ENCODE measurements at places on chromosomes 12 and 14.

DNA sequence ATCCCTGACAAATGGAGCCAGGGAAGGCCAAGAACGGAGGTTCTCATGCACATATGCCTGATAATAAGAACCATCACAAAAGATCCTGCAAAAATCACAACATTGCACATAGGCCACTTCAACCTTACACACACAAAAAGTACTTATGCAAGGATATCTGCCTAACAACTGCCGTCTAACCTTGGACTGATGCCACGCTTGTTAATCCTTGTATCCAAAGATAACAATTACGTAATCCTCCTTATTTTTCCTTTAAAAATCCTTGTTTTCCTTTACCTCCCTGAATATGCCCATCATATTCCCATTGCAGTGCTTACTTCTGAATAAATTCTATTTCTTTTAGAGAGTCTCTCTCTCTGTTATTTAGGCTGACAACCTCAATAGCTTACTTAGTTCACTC, 59.5 kb downstream of the TMEM116 start:
- H3K27ac ChIP-seq, result no peak overlapping the region
- DNase-seq, result no peak
- H3K36me3 ChIP-seq, result 0 out of 2 replicates have a peak, but pooled peaks cover 2% of the 10 kb centered on the region
- no peak overlapping the region for H3K4me3 ChIP-seq
- peaks cover 8% of the 10 kb centered on the region for H3K4me1 ChIP-seq

DNA sequence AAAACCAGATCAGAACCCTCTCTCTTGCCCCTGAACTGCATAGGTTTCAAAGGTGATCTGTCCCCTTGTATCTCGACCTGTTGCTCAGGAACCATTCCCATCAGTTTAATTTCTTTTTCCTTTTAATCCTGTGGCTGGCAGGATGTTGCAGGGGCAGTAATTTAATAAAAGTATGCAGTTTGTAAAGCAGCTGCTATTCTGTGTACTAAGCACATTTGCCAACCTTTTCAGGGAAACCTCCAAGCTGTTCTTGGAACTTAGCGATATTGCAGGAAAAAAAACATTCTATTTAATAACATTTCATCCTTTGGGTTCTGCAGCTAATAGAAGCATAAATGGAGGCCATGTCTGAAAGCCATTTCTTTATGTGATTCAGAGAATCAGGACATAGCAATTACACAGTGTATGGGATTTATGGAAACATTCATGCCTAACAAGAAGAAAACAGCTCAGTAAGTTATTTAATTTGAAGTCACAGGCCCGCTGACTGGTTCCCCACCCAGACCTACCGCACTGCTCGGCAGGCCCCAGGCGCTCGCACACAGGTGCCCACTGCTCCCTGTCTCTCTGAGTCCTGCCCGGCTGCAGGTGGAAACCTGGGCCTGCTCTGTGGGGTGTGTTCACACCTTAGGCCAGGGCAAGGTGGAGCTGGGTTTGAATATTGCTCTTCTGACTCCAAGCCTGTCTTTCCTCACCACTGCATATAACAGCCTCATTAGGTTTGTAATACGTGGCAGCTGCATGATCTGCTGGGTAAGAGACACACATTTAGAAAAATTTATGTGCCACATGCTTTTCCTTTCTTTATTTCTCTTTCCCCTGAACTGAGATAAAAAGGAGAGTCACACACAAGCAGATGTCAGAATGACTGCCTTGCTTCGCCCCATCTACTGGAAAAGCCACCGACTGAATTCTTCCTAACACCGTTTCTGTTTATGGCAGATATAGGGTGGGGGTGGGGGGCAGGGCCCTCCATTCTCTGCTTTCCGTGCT, 119.7 kb downstream of the SLC25A47 start:
- H3K27me3 ChIP-seq, result no peaks in the 10 kb centered on the region
- peak overlapping the region; percentile 71 for H3K27ac ChIP-seq
- no peak overlapping the region for H3K4me3 ChIP-seq
- DNase-seq, result peak; percentile 61

GRCh38 chr12:2490831-2491230, 303.9 kb upstream of the FKBP4 start:
- no peak for DNase-seq
- no peak overlapping the region for H3K4me3 ChIP-seq
- no peaks in the 10 kb centered on the region for H3K4me1 ChIP-seq
- no peak overlapping the region for H3K27ac ChIP-seq
- peaks cover 24% of the 10 kb centered on the region for H3K27me3 ChIP-seq

DNA sequence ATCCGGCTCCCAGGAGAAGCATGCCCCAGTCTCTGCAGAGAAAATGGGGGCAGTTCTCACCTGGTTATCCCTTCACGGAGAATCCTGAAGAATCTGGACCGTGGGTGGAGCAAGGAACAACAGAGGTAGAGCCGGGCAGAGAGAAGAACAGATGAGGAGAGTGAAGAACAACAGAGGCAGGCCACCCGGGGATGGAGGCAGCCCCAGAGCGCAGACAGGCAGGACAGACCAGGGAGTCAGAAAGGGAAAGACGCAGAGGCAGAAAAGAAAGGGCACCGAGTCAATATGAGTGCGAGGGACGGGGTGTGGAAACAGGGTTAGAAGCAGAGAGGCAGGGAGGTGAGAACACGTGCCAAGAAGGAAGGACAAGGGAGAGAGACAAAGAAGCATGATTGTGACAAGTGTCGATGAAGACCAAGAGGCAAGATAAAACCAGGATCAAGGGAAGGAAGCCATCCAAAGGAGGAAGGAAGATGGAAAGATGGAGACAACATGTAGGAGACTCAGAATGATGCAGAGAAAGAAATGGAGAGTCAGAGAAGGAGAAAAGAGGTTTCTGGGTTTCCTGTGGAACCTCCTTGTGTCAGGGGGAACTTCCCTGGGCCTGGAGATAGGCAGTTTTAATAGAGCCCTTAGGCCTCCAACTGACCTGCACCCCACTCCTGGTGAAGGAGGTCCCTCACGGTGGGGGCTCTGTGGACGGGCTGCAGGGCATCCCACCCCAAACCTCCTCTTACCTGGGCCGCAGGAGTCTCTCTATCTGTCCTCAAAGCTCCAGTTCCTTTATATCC, at the start of gene MYH6:
TSS of gene MYH6 (minus strand) at position 758 of the 791 bp plus-strand sequence. CDS start 1,050 bp downstream, outside the sequence.
- no peak within 1 kb of the TSS for H3K4me3 ChIP-seq
- H3K4me1 ChIP-seq, result no peaks in the 10 kb centered on the region
- no peak within 1 kb of the TSS for H3K27ac ChIP-seq
- no peaks in the 10 kb centered on the region for H3K36me3 ChIP-seq
- peaks cover 33% of the 10 kb centered on the region for H3K27me3 ChIP-seq
- no peak for DNase-seq

- H3K4me3 ChIP-seq, result no peak overlapping the region
- no peak overlapping the region for H3K27ac ChIP-seq
- no peaks in the 10 kb centered on the region for H3K36me3 ChIP-seq
- H3K27me3 ChIP-seq, result no peaks in the 10 kb centered on the region
- DNase-seq, result no peak
- no peaks in the 10 kb centered on the region for H3K4me1 ChIP-seq
Observed at GRCh38 chr12:1881936-1882335, 36.5 kb downstream of the CACNA2D4 start.

GRCh38 chr12:55698241-55698955, 9.3 kb downstream of the ITGA7 start:
- no peak overlapping the region for H3K4me3 ChIP-seq
- H3K27me3 ChIP-seq, result peaks cover 3% of the 10 kb centered on the region
- DNase-seq, result no peak
- H3K27ac ChIP-seq, result no peak overlapping the region
- no peaks in the 10 kb centered on the region for H3K4me1 ChIP-seq

DNA sequence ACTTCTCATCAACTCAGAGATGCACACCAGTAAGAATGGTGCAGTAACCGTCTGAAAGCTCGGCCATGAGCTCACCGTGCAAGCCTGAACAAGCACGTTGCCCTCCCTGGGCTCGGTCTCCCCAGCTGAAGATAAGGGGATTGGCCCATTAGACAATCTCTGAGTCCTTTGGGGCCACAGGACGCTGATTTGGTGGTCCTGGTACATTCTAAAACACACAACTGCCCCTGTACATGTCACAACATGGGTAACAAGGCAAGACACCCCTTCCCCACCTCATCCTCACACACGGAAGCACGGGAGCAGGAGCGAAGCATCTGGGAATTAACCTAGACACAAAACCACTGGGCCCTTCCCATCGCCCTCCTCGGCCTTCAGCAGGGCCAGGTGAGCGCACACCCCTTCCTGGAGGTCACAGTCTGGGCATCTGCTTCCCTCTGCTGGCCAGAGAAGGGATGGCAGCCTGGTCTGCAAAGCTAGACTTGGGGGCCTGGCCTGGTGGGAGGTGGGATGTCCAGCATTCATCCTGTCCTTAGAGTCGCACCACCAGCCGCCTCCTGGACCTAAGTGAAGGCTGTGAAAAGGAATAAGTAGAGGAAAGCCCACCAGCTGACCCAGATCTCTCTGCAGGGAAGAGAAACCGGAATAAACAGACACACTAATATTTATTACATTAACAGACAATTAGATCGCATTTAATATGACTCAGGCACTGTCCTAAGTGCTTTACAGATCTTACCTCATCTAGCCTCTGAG, 18.9 kb upstream of the SMUG1 start:
- H3K4me3 ChIP-seq, result no peak overlapping the region
- peak; percentile 78 for DNase-seq
- peaks cover 17% of the 10 kb centered on the region for H3K27me3 ChIP-seq
- H3K36me3 ChIP-seq, result no peaks in the 10 kb centered on the region

DNA sequence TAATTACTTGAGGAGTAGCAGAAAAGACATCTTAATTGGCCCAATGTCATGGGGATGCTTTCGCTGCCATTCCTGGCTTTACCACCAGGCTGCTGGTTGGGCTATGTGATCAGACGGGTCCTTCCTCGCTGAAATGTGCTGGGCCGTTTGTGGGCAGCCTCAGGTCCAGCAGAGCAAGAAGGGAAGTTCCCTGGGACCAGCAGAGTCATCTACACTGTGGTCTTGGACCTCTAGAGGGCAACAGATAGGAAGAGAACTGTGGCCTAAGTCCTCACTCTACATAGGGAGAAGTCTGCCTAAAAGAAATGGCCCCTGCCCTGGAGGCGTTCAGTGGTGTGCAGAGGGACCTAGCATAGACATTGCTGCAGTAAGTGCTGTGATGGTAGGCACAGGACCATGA, 10.9 kb downstream of the EVL start:
- no peaks in the 10 kb centered on the region for H3K27me3 ChIP-seq
- DNase-seq, result peak; percentile 56
- H3K4me1 ChIP-seq, result peaks cover 99% of the 10 kb centered on the region
- H3K4me3 ChIP-seq, result peak overlapping the region; percentile 26
- peaks cover 68% of the 10 kb centered on the region for H3K36me3 ChIP-seq

- H3K27ac ChIP-seq, result peak overlapping the region; percentile 44
- no peaks in the 10 kb centered on the region for H3K27me3 ChIP-seq
- no peak for DNase-seq
Observed at GRCh38 chr12:98149691-98150210, 365.6 kb upstream of the TMPO start.

DNA sequence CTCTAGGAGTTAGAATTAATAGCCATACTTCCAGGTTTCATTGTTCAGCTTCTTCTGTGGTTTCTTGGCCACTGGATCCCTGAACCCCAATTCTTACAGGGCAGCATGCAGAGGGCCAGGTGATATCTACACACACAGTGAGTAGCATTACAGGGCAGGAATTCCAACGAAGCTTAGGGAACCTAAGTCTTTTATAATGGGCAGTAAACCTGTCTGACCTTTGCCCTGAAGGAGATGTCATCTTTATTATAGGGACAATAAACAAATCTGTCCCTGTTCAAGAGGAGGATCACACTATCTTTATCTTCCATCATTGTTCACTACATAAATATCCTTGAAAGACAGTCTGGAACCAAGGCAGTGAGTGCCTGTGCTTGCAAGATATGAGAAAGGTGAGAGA, 11.7 kb upstream of the EML5 start:
- H3K27ac ChIP-seq, result no peak overlapping the region
- no peaks in the 10 kb centered on the region for H3K27me3 ChIP-seq
- H3K4me1 ChIP-seq, result no peaks in the 10 kb centered on the region
- DNase-seq, result no peak
- no peaks in the 10 kb centered on the region for H3K36me3 ChIP-seq
- H3K4me3 ChIP-seq, result no peak overlapping the region

DNA sequence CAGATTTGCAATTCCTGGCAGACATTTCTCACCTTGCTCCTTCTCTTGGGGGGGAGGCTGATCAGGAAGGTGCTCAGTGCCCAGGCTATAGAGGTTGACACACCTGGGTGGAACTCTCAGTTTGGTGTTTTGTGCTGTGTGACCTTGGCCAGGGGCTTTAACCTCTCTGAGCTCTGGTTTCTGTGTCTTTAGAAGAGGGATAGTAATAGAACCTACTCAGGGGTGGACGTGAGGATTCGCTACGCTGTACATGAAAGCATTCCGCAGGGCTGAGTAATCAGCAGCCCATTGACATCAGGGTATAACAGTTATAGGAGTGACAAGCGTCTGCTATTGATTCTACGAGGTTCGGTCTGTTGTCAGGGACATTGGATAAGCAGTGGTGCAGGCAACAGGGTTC, 98.1 kb downstream of the PHETA1 start:
- DNase-seq, result no peak
- H3K27me3 ChIP-seq, result no peaks in the 10 kb centered on the region
- H3K36me3 ChIP-seq, result no peaks in the 10 kb centered on the region
- H3K4me1 ChIP-seq, result no peaks in the 10 kb centered on the region
- no peak overlapping the region for H3K27ac ChIP-seq

GRCh38 chr14:88553886-88554456, 836 bp downstream of the PTPN21 start:
- H3K4me3 ChIP-seq, result no peak overlapping the region
- H3K36me3 ChIP-seq, result no peaks in the 10 kb centered on the region
- H3K27me3 ChIP-seq, result no peaks in the 10 kb centered on the region

DNA sequence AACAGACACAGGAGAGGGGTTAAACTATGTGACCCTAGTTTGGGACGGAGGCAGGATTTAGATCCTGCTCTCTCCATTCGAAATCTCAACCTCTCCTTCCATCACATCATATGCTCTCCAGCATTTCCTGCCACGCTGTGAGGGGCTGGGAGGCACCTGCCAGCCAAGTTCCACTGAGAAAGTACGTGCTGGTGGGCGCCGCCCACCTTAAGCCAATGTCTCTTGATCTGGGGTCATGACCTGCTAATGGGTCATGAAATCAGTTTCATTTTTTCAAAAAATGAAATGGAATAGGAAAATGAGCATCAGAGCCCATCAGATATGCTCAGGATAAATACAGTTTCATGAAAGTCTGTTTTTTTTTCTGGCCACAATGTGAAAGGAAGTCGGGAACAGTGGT, 7.2 kb downstream of the MCRS1 start:
- DNase-seq, result no peak
- no peak overlapping the region for H3K27ac ChIP-seq
- no peak overlapping the region for H3K4me3 ChIP-seq
- H3K27me3 ChIP-seq, result no peaks in the 10 kb centered on the region
- peaks cover 89% of the 10 kb centered on the region for H3K36me3 ChIP-seq

GRCh38 chr12:124564971-124565491, 2.4 kb downstream of the NCOR2 start:
- DNase-seq, result no peak
- peak overlapping the region; percentile 96 for H3K4me3 ChIP-seq
- H3K27ac ChIP-seq, result no peak overlapping the region

GRCh38 chr14:64244279-64244678, 49.9 kb downstream of the ESR2 start:
- H3K36me3 ChIP-seq, result no peaks in the 10 kb centered on the region
- no peak overlapping the region for H3K4me3 ChIP-seq
- no peaks in the 10 kb centered on the region for H3K27me3 ChIP-seq
- no peak overlapping the region for H3K27ac ChIP-seq
- no peaks in the 10 kb centered on the region for H3K4me1 ChIP-seq
- DNase-seq, result no peak

Measured in DND-41 (cell line).